ENCODE measurements at places on chromosomes 5 and 9. TPM values are rescaled to one million over a fixed set of nuclear protein-coding genes. Genes with fewer than 3 reads are reported as not detected.

Gene IFNK
- total RNA-seq, result not detected

Gene C5orf58
- total RNA-seq, result not detected

Gene NKD2
- not detected for total RNA-seq

Gene IL4
- total RNA-seq, result 8.1 TPM

DNA sequence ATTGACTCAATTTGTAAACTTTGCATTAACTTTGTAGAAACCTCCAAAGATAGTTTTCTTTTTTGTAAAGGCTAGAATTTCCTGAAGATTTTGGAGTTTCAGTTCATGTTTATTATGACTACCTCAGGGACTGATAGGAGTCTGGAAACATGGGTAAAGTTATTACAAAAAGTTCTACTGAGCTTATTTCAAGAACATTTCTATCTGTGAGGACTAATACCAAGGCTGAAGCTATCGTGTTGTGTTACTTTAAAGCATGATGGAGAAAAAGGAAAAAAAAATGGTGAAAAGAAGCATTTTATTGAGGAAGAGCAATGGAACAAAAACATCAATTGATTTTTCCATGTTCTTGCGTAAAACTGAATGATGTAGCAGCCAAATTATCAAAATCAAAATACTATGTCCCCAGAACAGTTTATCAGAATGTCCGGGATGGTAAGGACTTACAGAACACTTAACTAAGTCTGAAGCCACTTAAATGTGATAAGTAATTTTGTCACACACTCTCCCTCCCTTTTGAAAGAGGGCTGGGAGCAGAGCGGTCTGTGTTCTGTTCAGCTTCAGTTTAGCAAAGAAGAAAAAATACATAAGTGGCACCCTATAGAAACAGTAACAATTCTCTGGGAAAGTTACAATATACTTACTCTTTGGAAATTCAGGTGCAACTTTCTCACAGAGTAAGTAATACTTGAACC is 25.1 kb upstream of the VCAN start:
- no peak for DNase-seq

GRCh38 chr5:17991775-17992174 is 357.5 kb downstream of the TAF11L14 start:
- no peak for DNase-seq

DNA sequence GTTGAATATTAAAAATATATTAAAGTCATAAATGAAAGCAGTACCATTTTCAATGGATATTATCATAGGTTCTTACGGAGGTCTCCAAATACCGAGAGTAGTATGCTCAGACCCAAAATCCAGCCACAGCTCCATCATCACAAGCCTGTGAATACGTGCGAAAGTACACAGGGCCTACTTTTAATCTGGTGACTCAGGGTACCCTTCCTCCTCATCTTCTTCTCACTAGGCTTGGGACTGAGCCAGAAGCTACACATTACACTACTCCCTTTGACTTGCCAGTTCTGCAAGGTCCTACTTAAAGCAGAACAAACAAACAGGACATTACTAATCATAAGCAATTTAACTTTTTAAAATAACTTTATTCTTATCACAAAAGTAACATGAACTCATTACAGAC is 7.6 kb upstream of the RIC1 start:
- DNase-seq, result no peak

DNA sequence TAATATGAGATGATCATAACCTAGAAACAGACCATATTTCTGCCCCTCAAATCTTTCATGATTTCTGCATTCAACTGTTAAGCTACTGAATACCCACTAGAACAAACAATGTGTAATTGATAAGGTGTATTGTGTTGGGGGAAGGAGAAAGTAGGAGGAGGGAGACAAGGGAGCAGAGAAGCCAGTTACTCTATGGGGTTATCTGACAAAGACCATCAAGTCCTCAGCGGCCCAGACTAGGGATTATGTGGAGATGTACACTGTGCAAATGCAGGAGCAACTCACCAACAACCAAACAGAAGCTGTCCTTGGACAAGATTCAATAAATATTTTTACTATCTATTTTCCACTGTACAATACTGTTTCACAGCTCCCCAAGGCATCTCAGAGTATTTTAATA is 2.7 kb downstream of the NRG2 start:
- no peak for DNase-seq

- DNase-seq, result no peak
Measured at GRCh38 chr5:139245637-139246339, 47.6 kb upstream of the SIL1 start.

DNA sequence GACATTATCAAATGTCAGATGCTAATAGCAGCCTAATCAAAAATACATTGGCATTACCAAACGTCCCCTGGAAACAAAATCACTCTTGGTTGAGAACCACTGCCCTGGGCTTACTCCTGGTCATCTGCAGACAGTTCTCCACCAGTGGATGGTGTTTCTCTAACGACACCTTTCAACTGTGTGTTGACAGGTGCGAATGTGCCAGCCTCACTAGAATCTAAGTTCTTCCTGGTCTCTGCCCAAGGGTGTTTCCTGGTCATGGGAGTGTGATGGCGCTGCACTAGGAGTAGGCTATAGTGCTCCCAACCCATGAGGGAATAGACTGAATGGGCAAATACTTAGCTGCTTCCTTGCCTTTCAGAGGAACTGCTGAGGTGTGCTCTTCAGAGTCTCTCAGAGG is 105.9 kb downstream of the MRPS27 start:
- no peak for DNase-seq

- no peak for DNase-seq
Measured at GRCh38 chr5:145967296-145967695, 30.9 kb downstream of the SH3RF2 start.

GRCh38 chr5:119614838-119615237 is 14.5 kb upstream of the FAM170A start:
- no peak for DNase-seq

DNA sequence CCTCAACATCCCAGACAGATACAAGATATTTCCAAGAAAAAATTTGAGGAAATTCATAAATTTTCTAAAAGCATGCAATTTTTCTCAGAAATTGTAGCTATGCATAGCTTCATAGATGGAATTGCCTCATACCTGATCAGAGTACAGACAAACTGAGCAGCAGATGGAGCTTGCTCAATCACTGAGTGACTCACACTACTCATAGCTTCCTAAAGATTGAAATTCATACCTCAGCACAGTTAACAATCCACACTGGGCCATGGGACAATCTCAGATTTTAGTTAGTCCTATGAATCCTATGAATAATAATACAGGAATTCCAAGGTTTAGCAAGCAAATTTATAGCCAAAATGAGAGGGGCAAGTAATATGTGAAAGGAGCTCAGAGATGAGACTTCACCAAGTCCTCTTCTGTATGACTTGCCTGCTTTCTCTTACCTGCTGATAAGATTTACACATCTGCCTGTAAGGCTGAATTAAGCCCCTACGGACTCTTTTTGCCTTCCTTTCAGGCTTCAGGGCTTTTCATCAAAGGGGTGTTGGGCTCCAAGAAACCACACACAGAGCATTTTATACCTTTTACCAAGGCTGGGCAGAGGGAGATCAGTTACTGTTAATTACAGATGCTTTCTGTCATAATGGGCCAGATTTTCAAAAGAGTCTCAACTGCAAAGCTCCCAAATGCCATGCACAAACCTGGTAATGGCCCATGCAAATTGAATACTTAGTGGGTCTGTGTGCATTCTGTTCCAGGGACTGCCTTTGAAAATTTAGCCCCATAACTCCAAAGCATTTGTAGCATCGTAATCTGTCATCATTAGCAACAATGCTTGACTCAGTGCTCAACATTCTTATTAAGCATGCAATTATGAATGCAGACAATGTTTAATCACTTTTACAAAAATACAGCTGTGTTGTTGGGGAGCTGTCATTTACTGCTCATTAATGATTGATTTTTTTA is 439.3 kb downstream of the DTWD2 start:
- no peak for DNase-seq

DNA sequence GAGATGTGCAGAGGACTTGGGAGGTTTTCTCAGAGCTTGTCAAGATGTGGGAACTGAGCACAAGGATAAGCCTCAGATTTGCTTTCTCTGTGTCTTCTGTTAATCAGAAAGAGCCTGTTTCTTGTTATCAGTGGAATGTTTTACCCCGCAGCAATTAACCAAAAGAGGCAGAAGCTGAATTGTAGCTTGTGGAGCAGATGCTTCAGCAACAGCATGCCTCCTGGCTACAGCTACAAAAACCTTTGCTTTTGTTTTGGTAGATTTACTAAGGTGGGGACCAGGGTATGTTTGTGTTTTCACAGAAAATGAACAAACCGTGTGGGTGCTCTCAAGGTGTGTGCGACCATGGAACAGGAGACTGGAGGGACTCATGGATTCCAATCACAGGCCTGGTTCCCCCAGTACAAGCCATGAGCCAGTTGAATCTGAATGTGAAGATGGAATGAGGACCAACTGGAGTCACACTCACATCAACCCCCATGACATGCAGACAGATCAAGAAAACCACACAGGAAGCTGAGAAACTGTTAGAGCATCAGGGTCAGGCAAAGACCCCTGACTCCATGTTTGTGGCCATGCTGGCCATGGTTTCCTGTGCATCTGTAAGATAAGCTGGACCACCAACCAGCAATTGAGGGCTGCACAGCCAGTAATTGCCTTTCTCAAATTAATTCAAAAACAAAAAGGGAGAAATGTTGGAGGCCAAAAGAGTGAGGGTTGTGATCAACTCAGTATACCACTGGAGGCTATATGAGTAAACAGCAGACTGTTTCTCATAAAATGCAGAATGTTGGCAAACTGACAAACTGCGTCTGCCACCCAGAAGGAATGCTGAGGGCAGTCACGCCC is 6.9 kb downstream of the UGT3A2 start:
- DNase-seq, result no peak

GRCh38 chr9:744046-744712 is 97.3 kb upstream of the DMRT1 start:
- no peak for DNase-seq

DNA sequence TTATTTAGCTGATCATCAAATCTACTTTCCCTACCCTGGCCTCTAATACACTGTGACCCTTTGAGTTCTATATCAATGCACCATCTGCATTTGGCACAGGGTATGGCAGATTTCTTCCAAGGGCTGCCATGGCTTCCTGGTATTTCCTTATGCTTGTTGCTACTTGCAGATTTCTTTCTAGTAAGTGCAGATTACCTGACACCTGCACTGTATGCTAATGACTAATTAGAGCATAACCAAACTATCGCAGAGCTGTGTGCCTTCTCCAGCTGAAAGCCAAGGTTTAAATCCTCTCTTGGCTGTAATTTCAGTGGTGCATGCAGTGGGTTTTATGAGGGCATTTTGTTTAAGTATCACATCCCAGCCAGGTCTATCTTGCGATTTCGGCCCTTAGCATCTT is 293.7 kb downstream of the KIF4B start:
- DNase-seq, result no peak

GRCh38 chr9:135251331-135251761 is 163.9 kb downstream of the OLFM1 start:
- DNase-seq, result no peak

- no peak for DNase-seq
Measured at GRCh38 chr9:70408393-70409040, 5.9 kb downstream of the KLF9 start.

GRCh38 chr5:135890867-135891266 is 4.8 kb downstream of the IL9 start:
- DNase-seq, result no peak
